Suppressor macrophage treated with lipopolysaccharide for 1 hour (primary cell): ENCODE measurements at places on chromosomes 4 and X.
A peak's percentile ranks its signal among the peaks of the same experiment; 100 is the strongest.

- DNase-seq = peak; percentile 47
These were observed 73.9 kb upstream of the MAP9 start for GRCh38 chr4:155450676-155451075.

- DNase-seq = no peak
These were observed 1.1 kb upstream of the CYTL1 start for GRCh38 chr4:5020341-5020740.

DNA sequence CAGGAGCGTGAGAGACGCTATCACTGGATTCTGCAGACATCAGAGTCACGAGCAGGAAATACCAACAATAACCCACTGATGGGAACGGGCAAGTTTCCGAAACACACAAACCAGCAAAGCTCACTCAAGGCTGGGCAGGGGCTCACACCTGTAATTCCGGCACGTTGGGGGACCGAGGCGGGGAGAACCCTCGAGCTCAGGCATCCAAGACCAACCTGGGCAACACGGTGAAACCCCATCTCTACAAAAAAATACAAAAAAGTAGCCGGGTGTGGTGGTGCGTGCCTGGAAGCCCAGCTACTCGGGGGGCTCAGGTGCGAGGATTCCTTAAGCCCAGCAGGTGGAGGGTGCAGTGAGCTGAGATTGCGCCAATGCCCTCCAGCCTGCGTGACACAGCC is 17.2 kb upstream of the GTPBP6 start:
- DNase-seq = no peak

GRCh38 chr4:148068065-148068911 is 336.4 kb downstream of the ARHGAP10 start:
- DNase-seq = no peak

- DNase-seq = no peak
These were observed 139.6 kb downstream of the UNC5C start for GRCh38 chr4:95409127-95409526.

GRCh38 chr4:148790691-148791090 is 348.5 kb upstream of the NR3C2 start:
- DNase-seq = no peak

DNA sequence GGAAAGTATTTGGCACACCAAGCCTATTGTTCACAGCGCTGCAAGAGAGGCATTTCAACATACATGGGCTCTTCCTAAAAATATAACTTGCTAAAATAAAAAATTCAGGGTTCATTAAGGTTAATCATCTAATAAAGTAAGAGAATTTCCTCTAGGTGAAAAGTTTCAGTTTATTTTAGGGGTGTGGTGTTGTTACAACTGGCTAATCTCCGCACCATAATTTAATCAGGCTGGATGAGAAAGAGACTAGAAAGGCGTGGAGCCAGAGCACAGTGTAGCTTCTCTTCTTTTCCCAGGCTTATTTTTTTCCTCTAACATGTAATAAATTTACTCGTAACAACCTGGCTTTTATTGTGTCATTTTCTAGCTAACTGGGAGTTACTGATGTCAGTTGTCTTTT is 47.9 kb downstream of the FHL1 start:
- DNase-seq = no peak

GRCh38 chr4:153447175-153447905 is 18.8 kb upstream of the TMEM131L start:
- no peak for DNase-seq

GRCh38 chr4:129046055-129046959 is 47.0 kb downstream of the SCLT1 start:
- DNase-seq = no peak

DNA sequence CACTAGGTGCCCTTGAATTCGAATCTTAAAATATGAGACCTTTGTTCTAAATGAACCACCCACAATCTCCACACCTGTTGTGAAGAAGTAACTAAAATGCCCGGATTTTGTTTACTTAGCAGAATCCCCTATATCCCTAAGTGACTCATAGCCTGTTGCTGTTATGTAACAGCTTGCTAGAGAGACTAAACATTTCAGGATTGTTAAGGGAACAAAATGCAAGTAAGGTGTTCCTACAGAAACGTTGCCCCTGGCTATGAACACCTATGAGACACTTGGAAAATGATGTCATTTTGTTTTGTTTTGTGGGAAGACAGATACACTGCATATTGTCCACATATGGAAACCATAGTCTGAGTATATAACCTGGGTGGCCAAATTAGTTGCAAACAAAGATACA is 24.2 kb upstream of the MXRA5 start:
- DNase-seq = no peak

DNA sequence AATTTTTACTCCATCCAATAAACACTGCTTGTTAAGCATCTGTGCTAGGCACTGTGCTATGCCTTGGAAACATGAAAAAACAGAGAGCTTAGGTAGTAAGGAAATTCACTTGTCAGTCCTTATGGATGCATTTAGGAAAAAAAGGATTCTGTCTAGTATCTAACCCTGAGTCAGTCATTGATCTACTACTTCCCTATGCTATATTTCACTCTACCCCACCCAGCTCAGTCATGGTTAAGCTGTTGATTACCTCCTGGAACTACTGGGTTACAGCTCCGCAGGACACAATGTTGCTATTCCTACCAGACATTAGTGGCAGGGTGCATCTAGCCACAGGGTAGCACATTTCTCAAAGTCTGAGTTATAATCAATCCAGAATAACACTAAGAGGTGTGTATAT is 2.9 kb upstream of the USP53 start:
- peak; percentile 24 for DNase-seq

- DNase-seq = no peak
These were observed 204.0 kb downstream of the RASL11B start for GRCh38 chr4:53066155-53066554.

GRCh38 chr4:16386711-16387320 is 160.5 kb upstream of the TAPT1 start:
- DNase-seq = no peak

GRCh38 chr4:139299536-139299935 is 1.8 kb upstream of the NAA15 start:
- no peak for DNase-seq

- no peak for DNase-seq
These were observed 188.3 kb downstream of the RAPGEF2 start for GRCh38 chr4:159291176-159291575.

DNA sequence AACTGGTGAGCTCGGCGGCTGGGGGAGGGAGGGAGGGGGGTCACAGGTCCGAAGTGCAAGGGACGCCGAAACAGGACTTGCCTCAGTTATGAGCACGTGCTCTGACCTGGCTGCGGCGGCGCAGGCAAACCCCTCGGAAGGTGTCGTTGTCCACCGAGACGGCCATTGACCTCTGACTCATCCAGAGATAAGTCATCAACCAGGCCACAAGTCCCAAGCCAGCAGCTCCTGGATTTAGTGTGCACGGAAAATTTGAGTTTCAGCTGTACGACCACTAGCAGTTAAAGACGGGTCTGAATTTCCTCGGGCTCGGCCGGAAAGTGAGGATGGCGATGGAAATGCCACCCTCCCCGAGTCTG is 674 bp downstream of the SH3D19 start:
- DNase-seq = peak; percentile 24

GRCh38 chrX:40415675-40416074 is 165.1 kb upstream of the ATP6AP2 start:
- DNase-seq = no peak

DNA sequence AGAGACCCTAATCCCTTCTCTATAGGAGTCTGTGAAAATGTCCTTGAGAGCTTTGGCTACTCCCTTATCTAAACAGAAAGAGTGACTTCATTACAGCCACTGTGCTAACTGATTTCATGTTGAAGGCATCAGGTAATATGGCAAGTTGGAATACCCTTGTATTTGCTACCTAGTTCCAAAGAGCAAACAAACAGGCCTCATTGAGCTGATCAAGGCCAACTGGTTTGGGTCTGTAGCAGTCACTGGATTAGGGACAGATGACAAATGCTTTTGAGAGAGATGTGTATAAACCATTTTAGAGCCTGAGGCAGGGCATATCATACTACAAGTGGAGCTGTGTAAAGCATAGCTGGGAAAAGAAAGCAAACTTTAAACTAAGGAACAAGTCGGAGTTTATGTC is 22.9 kb upstream of the PDLIM5 start:
- DNase-seq = no peak

- no peak for DNase-seq
These were observed 72.7 kb downstream of the AFF2 start for GRCh38 chrX:148573119-148573518.

- DNase-seq = no peak
These were observed 6.2 kb downstream of the CD99 start for GRCh38 chrX:2697306-2697705.

- DNase-seq = peak; percentile 63
These were observed 49.0 kb downstream of the DDX3X start for GRCh38 chrX:41382714-41383645.

GRCh38 chr4:173990126-173990868 is 293.2 kb downstream of the FBXO8 start:
- DNase-seq = no peak

DNA sequence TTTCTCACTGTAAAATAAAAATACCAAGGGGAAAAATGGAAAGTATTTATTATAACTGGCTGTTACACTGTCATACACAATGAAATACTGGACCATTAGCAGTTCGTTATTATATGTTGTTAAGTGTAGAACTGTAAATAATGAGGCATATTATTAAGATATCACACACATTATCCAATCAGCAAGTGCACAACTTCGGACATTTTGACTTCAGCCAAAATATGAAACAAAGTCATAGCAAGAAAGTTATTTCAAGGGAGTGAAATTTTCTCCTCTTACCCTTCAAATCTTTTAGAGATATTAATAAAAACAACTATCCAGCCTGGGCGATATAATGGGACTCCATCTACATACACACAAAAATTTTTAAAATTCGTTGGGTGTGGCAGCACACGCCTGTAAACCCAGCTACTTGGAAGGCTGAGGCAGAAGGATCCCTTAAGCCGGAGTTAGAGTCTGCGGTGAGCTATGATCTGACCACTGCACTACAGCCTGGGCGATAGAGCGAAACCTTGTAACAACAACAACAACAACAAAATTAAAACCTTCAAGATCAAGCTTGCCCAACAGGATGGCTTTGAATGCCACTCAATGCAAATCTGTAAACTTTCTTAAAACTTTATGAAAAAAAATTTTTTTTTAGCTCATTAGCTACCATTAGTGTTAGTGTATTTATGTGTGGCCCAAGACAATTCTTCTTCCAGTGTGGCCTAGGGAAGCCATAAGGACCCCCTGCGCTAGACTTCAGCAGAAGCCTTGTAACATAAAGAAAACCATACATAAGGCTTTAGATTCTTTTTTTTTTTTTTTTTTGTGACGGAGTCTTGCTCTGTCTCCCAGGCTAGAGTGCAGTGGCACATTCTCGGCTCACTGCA is 1.3 kb upstream of the CISD2 start:
- DNase-seq = no peak

DNA sequence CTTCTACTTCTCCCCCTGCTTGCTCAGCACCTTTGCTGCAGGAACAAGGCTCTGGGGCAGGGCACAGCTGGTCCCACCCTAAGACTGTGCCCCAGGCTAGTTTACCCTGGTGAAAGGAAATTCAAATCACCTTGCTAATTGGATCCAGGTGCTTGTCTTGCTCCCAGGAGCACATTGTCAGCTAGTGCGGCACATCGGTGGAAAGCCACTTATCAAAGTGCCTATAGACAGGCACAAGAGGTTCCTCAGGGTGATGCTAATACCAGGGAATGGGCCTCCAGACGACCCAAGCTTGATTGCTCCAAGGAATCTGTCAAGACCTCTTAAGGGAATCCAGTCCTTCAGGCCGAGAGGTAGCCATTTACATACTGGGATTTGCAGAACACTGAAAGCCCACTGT is 64.5 kb upstream of the PRPS1 start:
- DNase-seq = no peak

DNA sequence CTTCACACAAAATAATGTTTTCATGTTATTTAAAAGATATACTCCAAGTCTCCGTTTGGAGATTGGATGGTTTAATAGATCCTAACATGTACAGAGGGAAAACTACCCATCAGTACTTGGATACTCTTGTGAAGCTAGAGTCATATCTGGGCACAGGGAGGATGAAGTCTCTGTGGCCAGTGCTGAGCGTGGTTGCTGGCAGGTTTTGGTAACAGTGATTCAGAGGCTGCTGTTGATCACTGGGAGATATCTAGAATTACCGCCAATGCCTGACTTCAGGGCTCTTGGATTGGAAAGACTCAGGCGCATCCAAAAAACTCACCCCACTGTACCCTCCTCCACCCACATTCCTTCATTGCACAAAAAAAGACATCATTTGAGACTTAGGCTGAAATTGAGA is 107.2 kb upstream of the PGRMC2 start:
- DNase-seq = no peak

GRCh38 chr4:78644744-78645330 is 93.3 kb downstream of the ANXA3 start:
- DNase-seq = peak; percentile 88

DNA sequence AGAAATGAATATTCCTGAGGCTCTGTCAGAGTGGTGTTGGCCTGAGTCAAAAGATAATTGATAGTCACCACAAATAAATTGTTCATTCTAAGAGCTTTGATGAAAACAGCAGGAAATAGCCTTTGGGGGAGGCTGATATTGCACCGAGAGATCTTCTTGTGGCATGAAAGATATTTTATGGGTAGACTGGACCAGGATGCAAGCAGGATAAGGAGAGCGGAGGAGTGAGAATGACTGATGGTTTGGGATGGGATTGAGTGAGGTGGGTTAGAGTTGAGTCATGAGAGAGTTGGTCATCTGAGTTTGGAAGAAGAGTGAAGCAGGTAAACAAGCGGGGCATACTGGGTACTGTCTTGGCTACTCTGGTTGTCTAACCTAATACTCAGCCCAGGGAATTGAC is 88.7 kb downstream of the REPS2 start:
- DNase-seq = no peak

GRCh38 chr4:70722199-70722791 is 531 bp downstream of the RUFY3 start:
- DNase-seq = no peak

- DNase-seq = no peak
These were observed 169.7 kb downstream of the RAP1GDS1 start for GRCh38 chr4:98430708-98431403.

DNA sequence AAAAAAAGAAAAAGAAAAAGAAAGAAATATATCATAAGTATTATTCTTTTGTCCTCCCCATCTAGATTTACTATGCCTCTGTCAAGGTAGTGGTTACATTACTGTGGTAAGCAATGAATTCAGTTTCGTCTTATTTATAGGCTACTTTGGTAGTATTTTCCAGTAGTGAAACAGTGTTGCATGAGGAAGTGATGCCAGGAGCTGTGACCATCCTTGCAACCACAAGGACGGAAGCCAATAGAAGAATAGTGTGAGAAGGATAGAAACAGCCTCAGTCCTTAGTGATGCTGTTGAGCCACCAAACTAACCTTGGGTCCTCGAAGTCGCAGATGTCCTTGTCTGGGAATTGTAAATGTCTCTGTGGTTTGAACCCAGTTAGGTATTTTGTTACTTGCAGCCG is 328.5 kb downstream of the PPP3CA start:
- DNase-seq = peak; percentile 41

GRCh38 chrX:10667143-10667542 is 46.8 kb upstream of the MID1 start:
- no peak for DNase-seq

GRCh38 chrX:63387411-63387810 is 36.3 kb upstream of the SPIN4 start:
- no peak for DNase-seq

GRCh38 chr4:182246401-182247205 is 3.4 kb downstream of the TENM3 start:
- no peak for DNase-seq
